ENCODE measurements at places on chromosomes 5 and 9.

DNA sequence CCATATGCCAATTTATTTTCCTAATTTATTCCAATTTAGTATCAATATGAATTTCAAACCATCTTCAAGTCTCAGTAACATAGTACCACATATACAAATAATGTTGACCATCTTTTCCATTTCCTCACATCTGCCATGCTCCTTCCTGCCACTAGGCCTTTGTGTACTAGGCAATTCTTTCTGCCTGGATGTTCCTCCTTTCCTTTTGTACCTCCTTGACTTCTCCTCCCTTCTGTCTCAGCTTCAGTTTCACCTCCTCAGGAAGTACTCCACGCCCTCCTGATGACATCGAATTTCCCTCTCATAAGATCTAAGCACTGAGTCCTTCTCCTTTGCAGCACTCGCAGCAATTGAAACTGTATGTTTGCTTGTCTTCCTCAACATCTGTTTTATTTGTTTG is 53.9 kb downstream of the MEF2C start:
- DNase-seq: no peak

- no peak for DNase-seq
These were observed 877.7 kb downstream of the TLE1 start for GRCh38 chr9:80811656-80812055.

DNA sequence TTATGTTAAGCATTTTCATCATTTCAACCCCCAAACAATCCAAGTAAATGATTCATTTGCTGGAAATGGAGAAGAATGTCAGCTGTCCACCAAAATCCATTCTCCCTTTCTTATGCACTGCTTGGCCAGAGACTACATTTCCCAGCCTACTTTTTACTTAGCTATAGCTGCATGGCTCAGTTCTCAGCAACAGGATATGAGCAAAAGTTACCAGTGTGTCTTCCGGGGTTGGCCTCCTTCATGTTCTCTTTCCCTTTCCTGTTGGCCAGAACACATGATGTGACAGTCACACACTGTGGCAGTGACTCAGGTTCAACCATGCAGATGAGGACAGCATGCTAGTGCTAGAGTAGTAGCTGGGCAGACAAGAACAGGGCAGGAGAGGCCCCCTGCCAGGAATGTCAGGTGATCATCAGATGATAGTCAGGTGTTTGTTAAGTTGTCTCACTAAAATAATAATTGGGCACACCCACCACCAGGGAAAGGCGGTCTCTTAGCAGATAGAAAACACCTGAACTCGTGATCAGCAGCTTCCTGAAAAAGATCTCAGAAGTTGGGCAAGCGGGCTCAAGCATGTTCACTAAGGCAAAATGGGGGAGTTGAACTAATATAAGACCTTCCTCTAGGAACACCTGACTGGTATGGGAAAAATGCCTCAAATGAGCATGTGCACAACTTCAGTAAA is 12.2 kb downstream of the GPR150 start:
- DNase-seq: peak; percentile 65

DNA sequence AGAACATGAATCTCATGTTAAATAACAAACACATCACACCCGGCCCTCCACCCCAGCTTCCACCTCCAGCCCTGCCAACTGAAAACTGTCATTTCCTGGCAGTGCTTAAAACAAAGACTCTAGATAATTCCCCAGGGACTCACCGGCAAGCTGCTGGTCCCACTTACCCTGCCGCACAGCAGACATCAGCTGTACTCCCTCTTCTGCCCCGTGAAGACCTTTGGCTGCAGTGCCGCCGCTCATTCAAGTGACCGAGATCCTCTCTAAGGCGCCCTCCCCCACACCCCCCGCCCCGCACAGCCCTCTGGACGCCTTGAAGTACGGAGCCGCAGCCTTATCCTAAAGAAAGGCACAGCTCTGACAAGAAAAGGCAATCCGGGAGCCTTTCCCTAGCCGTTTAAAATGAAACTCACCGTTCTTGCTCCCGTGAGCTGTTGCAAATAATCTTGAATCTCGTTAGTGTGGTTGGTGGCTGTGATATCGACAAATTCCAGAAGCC is 434 bp downstream of the GLRX start:
- DNase-seq: peak; percentile 37

GRCh38 chr5:97077246-97077645 is 65.2 kb downstream of the LIX1 start:
- DNase-seq: no peak

DNA sequence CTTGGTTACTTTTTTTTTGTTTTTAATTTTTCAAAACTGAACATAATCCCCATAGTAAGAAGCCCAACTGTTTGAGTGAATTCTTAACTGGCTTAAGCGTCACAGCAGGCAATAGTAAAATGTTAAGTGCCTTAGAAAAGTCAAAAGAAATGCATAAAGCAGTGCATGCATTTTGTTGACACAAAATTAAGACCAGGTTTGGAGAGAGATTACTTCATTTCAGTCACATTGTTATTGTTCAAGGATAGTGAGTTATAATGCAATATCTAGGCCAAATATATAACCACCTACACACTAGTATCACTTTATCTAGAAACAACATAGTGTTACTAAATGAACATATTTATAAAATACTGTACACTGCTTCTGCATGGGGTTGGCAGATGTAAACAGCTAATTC is 116.9 kb upstream of the KLF9 start:
- no peak for DNase-seq

DNA sequence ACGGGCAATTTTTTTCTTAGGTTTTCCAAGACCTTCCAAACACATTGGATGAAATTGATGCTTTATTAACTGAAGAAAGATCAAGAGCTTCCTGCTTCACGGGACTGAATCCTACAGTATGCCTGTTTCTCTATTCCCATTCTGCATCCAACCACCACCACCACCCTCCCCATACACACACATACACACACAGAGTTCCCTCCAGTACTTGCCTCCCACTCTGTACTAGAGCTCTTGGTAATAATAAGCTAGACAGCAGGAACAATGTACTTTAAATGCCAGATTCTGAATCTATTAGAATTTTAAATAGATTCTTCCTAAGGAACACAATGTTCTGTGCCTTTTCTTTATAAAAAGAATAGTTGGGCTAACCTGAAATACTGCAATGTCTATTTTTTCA is 67.4 kb downstream of the KLF9 start:
- no peak for DNase-seq

GRCh38 chr9:13165236-13165945 is 114.1 kb downstream of the MPDZ start:
- no peak for DNase-seq

DNA sequence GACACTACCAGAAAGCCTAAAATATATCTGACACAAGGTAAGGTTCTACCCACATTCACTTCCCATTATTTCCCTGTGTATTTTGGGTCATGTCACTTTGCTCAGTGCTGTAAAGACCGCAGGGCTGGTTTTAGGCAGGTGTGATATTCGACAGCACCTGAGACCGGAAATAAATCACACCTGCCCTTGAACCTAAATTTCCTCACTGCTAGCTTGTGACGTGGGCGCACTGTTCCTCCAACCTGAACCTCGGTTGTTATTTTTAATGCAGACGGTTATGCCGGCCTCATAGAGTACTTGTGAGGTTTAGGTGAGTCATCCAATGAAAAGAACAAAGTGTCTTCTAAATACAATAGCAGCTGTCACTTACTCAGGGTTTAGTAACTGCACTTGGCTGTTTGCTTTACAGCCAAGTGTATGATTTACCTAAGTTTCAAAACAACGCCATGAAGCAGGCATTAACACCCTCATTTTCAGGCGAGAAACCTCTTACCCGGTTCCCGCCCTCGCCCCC is 20.7 kb upstream of the ZNF782 start:
- no peak for DNase-seq

GRCh38 chr5:154756868-154757813 is 2.0 kb downstream of the LARP1 start:
- peak; percentile 30 for DNase-seq

GRCh38 chr5:170053896-170054295 is 51.8 kb upstream of the FOXI1 start:
- DNase-seq: no peak

DNA sequence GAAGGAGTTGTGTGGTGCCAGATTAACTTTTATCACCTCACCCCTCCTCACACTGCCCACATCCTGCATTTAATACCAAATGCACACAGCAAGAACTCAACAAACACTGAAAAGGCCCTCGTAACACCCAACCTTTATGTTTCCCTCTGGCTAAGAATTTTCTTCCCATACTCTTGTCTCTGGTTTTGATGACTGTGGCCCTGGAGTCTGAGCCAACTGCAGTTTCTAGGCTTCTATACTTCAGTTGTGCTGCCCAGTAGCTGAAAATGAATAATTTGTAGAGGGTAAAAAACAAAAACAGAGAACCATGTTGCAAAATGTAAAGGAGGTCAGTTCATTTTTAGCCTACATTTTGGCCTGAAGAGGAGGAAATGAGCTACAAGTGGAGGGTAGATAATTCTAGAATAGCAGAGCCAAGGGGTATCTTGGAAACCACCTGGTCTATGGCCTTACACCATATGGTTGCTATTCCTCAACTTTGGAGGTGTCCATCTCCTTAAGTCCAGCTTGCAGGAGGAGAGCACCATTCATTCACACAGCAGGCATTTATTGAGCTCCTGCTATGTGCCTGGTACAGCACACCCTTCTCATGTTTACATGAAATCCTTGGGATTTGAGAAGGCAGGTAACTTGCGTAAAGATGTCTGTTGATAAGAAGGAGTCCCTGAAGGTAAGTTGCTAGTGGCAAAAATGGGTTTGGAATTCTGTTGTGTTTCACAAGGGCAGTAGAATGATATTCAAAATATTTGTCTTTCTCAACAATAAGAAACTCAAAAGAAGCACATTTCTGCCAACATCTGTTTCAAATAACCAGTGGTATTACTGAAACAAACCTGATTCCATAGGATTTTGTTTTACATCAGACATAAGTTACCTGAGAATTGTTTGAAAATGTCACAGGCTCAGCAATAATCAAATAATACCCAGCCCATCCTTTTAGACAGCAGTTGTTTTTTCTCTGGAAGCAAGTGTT is 83.8 kb upstream of the TNFAIP8 start:
- no peak for DNase-seq

DNA sequence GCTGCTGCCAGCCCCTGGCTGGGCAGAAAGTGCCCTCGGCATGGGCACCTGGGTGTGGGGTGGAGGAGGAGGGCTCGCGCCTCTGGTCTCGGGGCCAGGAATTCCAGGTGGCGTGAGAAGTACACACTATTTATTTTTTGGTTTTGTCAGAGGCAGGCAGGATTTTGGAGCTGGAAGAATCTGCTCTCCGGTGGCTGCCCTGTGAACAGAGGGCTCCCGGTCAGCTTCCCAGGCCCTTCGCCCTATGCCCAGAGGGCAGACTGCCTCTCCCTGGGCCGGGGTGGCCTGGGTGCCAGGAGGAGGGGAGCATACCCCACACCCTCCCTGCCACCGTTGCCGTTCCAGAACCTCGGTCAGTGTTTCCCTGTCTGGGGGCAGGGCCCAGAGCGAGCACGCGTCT is 8.3 kb downstream of the DOLPP1 start:
- DNase-seq: no peak

DNA sequence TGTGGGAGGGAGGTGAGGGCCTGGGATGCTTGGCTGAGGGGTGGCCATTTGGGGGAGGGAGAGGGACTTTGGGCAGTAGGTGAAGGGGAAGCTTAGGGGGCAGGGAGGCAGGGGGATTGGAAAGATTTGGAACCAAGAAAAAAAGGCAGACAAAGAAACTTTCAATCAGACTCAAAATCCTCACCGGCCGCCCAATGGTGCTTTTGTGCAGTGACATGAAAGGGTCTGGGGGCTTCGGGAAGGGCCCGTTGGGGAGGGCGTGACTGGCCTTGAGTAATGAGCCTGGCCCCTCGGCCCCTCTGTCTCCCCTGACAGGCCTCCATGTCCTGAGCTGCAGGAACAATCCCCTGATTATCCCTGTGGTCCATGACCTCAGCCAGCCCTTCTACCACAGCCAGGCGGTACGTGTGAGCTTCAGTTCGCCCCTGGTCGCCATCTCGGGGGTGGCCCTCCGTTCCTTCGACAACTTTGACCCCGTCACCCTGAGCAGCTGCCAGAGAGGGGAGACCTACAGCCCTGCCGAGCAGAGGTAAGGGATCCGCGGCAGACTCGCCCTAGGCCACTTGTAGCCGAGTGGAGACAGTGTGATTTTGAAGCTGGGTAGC is 181.1 kb downstream of the PAPPA start:
- no peak for DNase-seq

DNA sequence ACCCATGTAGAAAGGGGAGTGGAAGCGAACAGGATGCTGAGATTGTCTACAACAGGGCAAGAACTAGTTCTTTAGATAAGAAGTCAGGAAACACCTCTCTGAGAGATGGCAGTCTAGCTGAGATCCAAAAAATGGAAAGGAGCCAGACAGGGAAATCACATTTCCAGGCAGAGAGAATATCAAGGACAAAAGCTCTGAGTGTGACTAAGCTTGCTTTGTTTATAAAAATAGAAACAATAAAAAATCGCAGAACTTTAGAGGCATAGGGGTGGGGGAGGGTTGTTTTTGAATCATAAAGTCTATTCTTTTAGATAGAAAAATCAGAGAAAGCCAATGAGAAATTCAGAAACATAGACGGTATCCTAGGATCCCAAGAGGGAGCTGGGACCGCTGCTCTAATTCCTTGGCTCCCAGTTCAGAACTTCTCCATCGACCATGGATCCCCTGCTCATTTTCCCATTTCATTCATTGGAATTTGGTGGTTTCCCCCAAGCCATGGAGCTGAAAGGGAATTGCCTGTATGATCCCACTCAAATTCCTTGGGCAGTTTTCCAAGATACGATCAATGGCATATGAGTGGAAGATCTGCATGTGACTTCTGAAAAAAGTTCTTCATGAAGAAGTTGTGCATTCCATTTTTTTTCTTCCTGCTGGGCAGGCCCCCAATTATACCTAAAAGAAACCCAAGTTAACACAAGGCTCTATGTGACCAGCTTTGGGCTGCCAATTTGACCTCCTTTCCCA is 182.0 kb downstream of the GRIA1 start:
- DNase-seq: peak; percentile 71

- no peak for DNase-seq
These were observed 424.2 kb downstream of the IRX1 start for GRCh38 chr5:4019841-4020240.

GRCh38 chr5:71537687-71538086 is 49.5 kb upstream of the MCCC2 start:
- DNase-seq: peak; percentile 1

DNA sequence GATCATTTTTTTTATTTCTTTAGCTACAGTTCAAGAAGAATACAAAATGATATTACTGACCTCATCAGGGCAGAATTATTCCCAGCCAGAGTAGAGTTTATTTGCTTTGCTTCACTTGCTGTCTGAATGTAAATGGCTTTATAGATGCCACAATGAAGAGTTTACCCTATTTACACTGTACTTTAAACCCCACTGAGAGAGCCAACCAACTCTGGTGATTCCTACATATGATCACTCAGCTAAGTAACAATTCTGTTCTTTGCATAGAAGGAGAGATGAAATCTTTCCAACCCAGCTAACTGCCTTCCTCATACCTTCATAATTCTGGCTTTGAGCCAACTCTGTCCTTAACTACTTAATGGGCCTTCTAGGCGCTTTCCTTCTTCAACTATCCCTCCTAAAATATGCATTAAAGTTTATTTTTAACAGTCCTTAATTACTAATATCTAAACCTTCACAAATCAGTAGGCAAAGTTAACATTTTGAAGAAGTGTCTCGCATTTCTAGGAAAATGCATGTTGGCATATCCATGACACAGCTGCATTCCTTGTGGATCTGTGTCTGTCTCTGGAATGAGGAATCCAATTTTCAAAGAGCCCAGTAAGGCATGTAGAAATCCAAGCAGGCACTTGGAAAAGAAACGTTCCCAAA is 284.8 kb upstream of the GRAMD2B start:
- DNase-seq: peak; percentile 77

GRCh38 chr9:82808478-82808877 is 254.5 kb downstream of the RASEF start:
- DNase-seq: no peak

Measured in fibroblast of upper back skin (primary cell).